ENCODE measurements at places on chromosomes 11 and 22. TPM values are rescaled to one million over a fixed set of nuclear protein-coding genes. Genes with fewer than 3 reads are reported as not detected.

GRCh38 chr22:42347281-42347824 is 76.9 kb upstream of the TCF20 start:
- no peak overlapping the region for H3K27ac ChIP-seq
- H3K4me3 ChIP-seq, result no peak overlapping the region
- H3K4me1 ChIP-seq, result no peaks in the 10 kb centered on the region
- no peaks in the 10 kb centered on the region for H3K27me3 ChIP-seq
- DNase-seq, result no peak

GRCh38 chr22:44182588-44183286 is 2.0 kb downstream of the PARVG start:
- no peak for DNase-seq
- H3K27me3 ChIP-seq, result peaks cover 1% of the 10 kb centered on the region
- no peaks in the 10 kb centered on the region for H3K4me1 ChIP-seq
- no peaks in the 10 kb centered on the region for H3K36me3 ChIP-seq
- no peak overlapping the region for H3K4me3 ChIP-seq

The CBLIF gene
- not detected for total RNA-seq

The GP1BB gene
- 1.0 TPM for total RNA-seq

- no peaks in the 10 kb centered on the region for H3K4me1 ChIP-seq
- H3K36me3 ChIP-seq, result no peaks in the 10 kb centered on the region
- H3K27me3 ChIP-seq, result no peaks in the 10 kb centered on the region
These were observed 38.1 kb upstream of the OPCML start for GRCh38 chr11:133570376-133570775.

The PIK3IP1 gene
- 0.68 TPM for total RNA-seq

The CYTH4 gene
- not detected for total RNA-seq

GRCh38 chr11:85137597-85137996 is 489.5 kb downstream of the DLG2 start:
- no peaks in the 10 kb centered on the region for H3K36me3 ChIP-seq
- H3K27me3 ChIP-seq, result no peaks in the 10 kb centered on the region
- no peak overlapping the region for H3K27ac ChIP-seq

DNA sequence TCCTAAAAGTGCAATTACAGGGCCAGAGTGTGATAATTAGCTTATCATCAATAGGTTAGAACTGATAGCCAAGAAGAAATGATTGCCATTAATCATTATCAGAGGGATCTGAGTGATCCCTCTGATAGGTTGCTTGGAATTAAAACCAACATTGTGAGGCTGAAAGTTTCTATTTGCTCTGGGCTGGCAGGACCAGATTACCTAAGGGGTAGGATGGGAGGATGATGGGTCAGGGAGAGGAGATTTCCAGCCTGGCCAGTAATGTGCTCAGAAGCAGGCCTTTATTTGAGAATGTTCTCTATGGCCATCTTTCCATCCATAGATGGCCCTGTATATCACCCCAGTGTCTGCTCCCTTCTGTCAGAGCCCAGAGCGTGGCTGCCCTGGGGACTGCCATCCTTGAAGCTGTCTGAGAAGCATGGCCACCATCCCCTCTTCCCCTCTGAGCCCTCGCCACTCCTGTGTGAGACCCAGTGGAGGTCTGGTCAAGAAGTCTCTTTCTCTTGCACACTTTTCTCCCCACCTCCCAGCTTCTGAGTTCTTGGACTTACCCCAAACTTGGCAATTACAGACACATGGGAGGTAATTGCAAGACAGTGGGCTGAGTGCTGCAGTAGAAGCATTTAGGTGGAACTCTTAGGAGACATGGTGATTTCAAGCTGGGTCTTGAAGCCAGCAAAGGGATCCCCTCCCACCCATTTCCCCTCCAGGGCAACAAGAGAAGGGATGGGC is 11.7 kb downstream of the PARVA start:
- H3K4me3 ChIP-seq, result no peak overlapping the region
- H3K27ac ChIP-seq, result no peak overlapping the region
- no peaks in the 10 kb centered on the region for H3K4me1 ChIP-seq
- no peaks in the 10 kb centered on the region for H3K36me3 ChIP-seq
- H3K27me3 ChIP-seq, result no peaks in the 10 kb centered on the region

- no peak overlapping the region for H3K4me3 ChIP-seq
- no peak for DNase-seq
- no peak overlapping the region for H3K27ac ChIP-seq
- no peaks in the 10 kb centered on the region for H3K27me3 ChIP-seq
- H3K4me1 ChIP-seq, result no peaks in the 10 kb centered on the region
These were observed 1110.4 kb upstream of the CCDC90B start for GRCh38 chr11:84396521-84396920.

The DEFB131B gene
- not detected for total RNA-seq

The DGCR6 gene
- 3.8 TPM for total RNA-seq

GRCh38 chr11:20260307-20260706 is 100.0 kb upstream of the DBX1 start:
- no peaks in the 10 kb centered on the region for H3K27me3 ChIP-seq
- no peak overlapping the region for H3K27ac ChIP-seq
- no peaks in the 10 kb centered on the region for H3K4me1 ChIP-seq
- no peak overlapping the region for H3K4me3 ChIP-seq

DNA sequence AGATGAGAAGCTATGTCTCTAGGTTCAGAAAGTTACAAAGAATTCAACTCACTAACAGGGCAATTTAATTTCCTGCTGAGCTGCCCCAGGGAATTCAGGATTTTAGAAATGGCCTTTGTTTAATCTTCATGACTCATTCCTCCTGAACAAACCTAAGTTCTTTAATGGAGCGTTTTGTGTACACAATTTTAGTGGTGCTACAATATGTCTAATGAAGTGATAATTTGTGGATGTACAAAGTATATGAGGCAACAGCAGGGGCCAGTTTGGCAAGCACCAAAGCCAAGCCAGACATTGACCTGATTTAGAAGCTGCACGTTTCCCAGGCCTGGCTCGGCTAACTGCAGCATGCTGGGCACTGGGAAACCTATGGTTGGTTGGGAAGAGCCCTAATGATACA is 34.4 kb upstream of the HEPHL1 start:
- peaks cover 7% of the 10 kb centered on the region for H3K4me1 ChIP-seq
- H3K36me3 ChIP-seq, result no peaks in the 10 kb centered on the region
- no peak overlapping the region for H3K4me3 ChIP-seq
- no peak overlapping the region for H3K27ac ChIP-seq

All from Caco-2 (cell line).